ENCODE measurements at places on chromosomes 6 and 20.

DNA sequence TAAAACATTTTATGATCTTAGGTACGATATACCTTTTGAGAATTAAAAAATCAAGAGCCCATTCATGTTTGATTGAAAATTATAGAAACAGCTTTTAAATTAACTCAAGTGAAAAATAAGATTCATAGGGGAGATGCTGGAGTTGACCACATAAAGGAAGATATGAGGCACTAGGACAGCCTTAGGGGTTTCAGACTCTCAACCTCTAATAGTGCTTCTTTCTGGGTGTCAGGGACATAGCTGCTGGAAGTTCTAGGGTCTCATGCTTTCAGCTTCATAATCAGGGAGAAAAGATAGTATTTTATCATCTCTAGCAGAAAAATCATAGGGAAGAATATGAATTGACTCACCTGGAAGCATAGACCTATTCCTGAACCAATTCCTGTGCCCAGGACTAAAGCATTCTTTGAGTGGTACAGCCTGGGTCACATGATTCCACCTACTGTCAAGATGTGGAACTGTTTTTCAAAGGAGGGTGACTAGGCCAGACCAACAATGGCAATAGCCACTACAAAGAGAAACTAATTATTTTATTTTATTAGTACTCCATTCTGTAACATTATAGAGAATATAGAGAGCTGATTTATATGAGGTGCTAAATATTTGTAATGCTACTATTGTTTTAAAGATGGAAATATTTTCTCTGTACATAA is 27.8 kb upstream of the CENPW start:
- DNase-seq, result no peak

- peak; percentile 29 for DNase-seq
Measured at GRCh38 chr6:131954775-131955107, 3.6 kb upstream of the CCN2 start.

DNA sequence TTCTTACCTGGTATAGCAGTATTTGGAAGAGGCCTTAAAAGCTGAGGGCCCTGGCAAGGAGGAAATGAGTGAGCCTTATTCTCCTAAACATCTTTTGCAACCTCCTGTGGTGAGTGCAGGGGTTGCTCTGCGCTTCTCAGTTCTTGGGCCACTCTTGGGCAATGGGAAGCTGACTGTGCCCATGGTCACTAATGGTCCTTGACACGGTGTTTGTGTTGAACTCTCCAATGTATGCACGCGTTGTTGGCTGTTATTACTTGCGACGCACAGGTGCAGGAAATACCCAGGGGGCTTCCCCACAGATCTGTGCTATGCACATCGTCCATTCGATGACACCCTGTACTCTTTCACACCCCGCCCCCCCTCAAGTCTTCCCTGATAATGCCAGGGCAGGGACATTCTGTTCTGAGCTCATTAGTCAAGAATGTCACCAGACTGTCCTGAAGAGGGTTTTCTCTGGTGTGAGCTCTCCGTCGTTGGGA is 79.7 kb downstream of the EDN1 start:
- no peak for DNase-seq

DNA sequence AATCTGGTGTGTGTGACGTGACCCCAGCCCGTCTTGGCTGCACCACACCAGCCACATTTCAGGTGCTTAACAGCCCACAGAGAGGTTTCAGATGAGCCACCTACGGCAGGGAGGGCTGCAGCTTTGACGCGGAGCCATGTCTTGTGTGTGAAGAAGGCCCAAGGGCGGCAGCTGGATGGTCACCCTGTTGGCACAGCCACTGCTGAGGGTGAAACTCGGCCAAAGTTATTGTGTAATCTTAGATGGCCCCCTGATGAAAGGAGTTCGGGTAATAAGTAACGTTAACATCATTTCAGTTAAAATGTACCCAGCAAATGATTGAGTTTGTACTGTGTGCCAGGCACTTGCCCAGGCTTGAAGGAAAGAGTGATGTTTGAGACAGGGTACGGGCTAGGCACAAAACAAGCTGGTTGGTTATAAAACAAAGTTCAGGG is 97.2 kb downstream of the SSR1 start:
- DNase-seq, result no peak

GRCh38 chr6:78883651-78884050 is 16.3 kb downstream of the IRAK1BP1 start:
- DNase-seq, result no peak

DNA sequence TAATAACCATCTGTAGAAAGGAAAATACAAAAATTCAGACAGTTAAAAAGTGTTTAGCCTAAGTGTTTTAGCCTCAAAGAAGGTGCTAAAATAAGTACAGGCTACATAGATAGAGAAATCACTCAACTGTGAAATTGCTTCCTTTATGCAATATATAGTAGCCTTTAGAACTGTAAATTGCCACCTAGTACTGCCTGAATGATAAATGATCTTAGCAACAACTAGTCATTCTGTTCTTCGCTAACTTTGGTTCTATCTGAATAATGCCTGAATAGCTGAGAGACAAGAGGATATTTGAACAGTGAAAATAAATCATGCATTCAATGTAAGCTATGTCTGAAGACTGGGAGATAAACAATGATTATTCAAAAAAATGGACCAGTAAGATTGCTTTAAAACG is 603.3 kb upstream of the PTCHD4 start:
- DNase-seq, result no peak

DNA sequence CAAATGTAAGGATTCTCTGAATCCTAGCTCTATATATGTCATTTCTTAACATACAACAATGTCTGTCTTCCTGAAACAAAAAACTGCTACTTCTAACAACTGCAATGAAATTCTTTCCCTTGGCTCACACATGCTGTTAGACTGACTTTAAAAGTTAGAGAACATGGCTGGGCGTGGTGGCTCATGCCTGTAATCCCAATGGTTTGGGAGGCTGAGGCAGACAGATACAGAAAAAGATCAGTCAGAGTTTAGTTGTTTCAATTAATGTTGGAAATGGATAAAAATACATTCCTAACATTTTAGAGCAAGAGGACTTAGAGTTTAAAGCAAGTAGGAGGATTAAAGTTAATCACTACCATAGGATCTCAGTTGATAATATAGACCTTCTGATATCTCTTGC is 28.7 kb upstream of the KIAA1586 start:
- no peak for DNase-seq

DNA sequence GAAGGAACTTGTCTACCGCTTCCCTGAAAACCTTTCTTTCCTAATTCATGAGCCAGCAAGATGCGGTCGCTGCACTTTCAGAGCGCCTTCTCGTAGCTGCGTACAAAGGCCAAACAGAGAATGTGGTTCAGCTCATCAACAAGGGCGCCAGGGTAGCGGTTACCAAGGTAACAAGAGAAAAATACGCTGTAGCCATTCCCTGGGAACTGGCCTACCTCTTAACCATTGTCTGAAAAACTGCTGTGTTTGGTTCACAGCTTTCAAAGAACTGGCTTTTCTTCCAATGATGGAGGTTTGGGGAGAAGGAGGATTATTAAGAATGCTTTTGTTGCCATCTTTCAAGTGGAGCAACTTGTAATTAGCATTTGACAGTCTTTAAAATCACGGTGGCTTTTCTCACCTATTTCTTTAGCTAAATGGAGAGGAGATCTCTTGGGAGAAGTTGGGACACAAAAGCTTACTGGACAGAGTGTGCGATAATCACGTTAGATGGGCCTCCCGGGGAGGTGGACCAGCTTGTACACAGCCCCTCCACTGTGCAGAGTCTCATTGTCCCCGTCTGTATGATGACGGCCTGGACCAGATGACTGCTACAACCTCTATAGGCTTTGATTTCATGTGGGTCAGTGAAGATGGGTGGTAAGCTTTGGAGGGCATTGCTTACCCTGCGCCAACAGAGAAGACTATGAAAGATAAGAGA is 71.5 kb downstream of the LYRM2 start:
- no peak for DNase-seq

DNA sequence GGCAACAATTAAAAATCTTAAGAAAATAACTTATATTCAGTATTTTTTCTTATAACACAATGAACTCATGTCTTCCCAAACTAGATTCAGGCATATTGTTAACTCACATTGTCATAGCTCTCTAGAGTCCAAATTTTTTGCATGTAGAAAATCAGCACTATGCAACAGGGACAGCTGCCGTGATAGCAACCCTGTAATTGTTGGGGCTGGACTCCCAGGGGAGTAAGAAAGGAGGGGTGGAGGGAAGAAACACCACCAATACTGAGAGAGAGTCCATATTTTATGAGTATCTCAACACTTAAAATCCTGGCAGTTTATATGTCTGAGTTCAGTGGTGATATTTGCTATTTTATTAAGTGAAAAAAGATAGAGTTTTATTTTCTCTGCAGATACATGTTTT is 89.6 kb upstream of the HS3ST5 start:
- DNase-seq, result no peak

DNA sequence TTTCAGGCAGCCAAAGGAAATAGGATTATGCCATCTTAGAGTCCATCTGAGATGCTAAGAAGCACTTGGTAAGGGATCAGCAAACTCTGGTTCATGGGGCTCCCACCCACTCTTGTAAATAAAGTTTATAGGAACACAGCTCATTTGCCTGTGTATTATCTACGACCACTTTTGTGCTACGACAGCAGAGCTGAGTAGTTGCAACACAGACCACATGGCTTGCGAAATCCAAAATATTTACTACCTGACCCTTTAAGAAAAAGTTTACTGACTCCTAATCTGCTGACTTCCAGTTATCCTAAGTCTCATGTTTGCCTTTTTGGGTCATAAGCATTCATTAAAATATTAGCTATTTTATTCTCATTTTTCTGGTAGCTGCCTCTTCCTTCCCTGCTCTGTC is 859.0 kb downstream of the QKI start:
- no peak for DNase-seq

GRCh38 chr20:9516234-9516871 is 2.0 kb downstream of the LAMP5 start:
- DNase-seq, result no peak

DNA sequence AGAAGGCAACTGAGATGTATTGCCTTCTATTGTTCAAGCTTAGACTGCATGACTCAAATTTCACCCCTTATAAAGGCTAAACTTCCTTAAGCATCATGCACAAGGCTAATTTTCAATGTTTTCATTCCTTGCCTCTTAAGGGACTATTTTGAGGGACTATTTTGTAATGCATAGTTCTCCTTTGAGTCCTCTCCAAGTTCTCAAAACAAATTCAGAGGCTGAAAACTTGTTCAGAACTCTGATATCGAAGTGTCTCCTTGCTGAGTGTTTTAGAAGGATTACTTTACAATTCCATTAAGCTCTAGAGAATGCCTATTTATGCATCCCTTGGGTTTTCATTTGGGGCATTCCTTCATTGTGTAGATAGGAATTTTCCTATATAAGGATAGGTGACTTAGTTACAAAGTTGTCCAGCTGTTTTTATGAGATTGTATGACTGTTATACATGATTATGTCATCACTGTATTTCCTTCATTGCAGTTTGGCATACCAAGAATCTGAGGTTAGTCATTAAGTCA is 41.7 kb downstream of the COL19A1 start:
- no peak for DNase-seq

- DNase-seq, result no peak
Measured at GRCh38 chr20:8220716-8221115, 88.7 kb downstream of the PLCB1 start.

DNA sequence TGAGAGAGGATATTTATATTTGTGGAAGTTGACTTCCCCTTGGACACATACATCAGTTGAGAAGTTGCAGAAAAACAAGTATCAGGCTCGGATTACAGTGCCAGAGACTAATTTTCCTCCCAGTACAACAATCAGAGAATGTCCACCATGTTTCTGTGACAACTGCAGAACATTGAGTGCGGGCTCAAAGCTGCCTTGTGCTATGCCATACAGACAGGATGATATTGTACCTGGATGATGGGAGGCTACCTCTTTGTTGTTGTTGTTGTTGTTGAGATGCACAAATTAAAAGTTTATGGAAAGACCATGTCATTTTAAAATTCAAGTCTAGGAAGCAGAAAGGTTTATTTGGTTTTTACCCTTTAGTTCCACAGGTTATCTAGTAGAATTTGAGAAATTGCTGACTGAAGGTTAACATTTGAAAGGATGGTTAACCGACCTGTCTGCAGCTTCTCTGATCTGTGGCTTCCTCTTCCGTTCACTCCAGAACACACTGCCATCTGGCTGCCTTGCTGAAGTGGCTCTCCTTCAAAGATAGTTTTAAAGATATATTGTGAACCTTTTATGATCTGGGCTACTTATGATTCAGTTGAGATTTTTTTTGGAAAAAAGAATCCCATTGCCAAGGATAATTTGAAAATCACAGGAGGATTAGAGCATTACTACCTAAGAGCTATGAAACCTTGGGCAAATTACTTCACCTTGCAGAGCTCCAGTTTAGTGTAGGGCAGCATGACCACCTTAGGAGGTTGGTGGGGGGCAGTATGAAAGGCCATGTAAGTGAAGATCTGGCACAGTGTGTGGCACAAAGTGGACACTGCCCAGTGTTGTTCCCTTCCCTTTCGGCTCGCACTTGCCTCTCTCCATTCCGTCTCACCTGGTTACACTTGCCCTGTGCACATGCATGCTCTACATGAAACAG is 15.9 kb downstream of the TMEM200A start:
- no peak for DNase-seq

DNA sequence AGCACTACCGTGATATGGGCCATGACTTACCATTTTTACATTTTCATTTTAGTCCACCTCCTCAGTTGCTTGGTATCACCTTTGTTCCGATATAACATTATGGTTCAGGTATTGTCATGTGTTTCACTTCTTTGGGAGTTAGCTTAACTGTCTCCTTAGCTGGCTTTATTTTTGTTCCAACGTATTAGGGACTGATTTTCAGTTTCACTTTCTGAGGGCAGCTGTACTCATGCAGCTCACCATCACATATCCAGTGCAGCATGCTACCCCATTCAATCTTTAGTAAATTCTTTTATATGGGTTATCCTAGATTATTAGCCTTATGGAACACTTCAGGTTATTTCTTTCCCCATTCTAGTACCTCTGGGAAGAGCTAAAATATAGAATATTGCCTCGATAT is 362.2 kb upstream of the IRAK1BP1 start:
- no peak for DNase-seq

DNA sequence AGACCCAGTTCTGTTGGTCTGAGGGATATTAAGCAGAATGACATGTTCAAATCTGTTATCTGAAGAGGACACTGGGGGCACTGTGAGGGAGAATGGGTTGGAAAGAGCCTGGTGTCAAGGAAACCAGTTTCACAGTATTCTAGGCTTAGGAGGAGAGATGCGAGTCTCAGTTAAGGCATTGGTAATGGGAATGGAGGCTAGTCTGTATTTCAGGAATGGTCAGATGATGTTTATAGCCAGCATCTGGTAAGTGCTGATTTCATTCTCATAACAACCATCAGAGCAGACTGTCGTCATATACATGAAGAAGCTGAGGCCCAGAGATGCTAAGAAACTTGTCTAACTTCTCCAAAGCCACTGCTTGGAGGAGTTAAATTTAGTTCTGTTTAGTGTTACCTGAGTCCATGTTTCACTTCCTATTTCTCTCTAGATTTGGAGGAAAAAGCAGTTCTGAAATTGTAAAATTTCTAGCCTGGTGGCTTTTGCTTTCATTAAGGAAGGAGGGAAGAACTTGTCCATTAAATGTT is 242.0 kb downstream of the ARID1B start:
- DNase-seq, result no peak

DNA sequence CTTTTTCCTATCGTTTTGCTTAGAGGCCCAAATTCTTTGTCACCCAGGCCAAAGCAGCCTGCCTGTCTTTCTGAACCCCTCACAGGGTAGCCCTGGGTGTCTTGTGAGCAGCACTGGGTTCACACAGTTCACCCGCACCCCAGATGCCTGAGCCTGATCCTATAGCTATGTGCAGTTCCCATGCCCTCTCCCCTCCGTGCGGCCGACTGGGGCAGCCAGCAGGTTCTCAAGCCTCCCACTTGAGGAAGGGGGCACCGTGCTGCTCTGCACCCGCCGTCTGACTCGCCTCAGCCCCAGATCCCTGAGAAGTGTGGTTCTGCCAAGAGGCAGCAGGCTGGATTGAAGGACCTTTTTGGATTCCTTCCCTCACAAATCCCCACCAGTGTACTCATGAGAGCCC is 89.0 kb downstream of the PSMB1 start:
- no peak for DNase-seq
